Stimulated activated CD4-positive, alpha-beta T cell treated with anti-CD3 and anti-CD28 coated beads, TNF-alpha, amount 100 ng/mL, for 1 hour (primary cell): ENCODE measurements at places on chromosomes 12 and 14.

GRCh38 chr14:86852530-86852929 lies 1140.5 kb downstream of the GALC start:
- DNase-seq: no peak

GRCh38 chr12:3604286-3604685 lies 113.3 kb downstream of the PRMT8 start:
- DNase-seq: no peak

DNA sequence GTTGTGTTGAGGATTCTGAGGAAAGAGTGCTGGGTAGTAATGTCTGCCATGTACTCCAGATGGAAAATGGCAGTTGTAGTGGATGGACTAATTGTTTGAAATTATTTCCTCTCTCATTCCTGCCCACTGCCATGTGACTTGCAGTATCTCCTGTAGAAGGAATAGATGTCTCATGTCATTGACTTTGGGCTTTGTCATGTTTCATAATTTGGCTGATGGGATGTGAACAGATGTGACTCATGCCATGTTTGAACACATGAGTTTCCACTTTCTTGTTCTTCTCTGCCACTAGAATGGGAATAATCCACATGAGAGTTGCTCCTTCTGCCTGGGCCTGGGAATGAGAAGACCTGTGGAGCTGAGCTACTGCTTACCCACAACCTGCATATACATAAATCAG lies 2.4 kb upstream of the CALCOCO1 start:
- DNase-seq: no peak

DNA sequence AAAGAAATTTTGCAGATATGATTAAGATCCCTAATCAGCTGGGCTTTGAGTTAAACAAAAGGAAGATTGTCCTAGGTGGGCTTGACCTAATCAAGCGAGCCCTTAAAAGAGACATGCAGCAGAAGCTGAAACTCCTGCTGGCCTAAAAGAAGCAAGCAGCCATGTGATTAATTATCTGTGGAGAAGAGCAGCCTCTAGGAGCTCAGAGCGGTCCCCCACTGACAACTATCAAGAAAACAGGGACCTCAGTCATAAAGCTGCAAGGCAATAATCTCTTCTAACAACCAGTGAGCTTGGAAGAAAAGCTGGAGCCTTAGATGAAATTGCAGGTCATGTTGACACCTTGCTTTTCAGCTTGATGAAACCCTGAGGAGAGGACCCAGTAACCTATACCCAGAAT lies 288.9 kb upstream of the CLEC14A start:
- no peak for DNase-seq

DNA sequence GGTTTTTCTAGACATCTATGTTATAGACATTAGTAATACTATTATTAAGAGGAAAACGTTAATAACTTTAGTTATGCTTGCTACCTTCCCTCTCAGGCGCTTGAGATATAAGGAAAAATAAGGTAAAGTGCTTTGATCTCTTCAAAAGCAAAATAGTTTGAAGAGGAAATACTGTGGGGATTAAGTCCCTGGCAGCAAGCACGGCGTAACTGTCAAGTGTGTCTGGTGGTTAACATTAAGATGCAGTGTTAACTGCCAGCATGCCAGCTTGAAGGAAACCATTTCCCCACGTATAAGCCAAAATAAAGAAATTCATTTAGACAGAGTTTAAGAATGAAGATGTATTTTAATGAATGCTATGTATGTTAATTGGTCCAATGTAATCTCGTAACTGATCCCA lies 31.8 kb downstream of the PELI2 start:
- no peak for DNase-seq

DNA sequence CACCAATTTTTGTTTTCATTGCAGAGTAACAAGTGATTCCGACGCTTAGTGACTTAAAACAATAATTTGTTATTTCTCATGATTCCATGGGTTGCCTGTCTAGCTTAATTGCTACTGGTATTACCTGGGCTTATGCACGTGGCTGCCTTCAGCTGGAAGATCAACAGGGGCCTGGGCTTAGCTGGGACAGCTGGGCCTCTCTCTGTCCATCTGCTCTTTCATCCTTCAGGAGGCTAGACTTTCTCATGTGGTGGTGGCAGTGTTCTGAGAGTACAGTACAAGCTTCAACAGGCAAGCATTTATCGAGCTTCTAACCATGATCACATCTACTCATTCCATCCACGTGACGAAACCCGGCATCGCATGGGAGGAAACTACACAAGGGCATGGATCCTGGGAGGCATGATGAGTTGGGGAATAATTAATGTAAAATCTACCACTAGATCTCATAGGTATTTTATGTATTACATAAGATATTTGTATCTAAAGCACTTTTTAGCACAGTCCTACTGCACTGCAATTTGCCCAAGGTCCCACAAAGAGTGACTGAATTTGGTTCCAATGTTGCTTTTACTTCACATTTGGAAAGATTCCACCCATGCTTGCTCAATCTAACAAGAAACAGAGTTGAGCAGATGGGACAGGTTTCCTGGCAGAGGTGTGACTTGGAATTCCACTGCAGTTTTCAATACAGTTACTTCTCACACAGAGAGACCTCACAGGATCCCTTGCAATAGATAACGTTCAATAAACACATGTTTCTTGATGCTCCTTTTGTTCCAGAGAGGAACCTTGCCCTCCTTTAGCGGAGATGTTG lies 153.1 kb upstream of the FRMD6 start:
- no peak for DNase-seq

DNA sequence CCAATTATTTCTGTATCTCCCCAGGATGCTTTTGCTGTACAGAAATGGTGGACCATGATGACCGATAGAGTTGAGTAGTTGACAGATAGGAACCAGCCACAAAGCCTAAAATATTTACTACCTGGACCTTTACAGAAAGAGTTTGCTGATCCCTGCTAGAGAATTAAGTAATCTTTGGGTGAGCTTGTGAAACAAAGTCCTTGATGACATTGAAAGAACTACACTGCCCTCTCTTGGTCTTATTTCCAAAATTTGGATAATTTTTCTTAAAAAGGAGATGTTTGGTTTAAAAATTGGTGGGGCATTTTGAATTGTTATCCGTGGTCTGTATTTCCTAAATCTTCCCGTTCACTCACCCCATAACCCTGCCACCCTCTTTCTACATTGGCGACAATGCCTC lies 13.7 kb upstream of the TCTN1 start:
- DNase-seq: no peak

DNA sequence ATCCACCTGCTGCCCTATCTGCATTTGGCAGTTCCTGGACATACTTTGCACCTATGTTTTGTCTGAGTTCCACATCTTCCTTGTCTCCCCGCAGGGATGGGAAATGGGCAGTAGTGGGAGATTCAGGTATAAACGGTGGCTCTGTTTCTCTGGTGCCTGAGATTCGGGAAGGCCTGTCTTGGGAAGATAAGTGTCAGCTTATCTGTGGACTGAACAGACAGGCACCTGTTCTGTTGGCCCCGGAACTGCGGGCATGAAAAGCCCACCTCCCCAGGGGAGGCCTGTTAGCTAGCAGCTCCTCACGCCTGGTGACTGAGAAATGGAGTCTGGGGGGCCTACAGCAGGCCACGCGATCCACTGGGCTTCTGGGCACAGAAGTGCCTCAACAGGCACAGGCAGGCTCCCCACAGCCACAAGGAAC lies 5.8 kb downstream of the PHB2 start:
- no peak for DNase-seq

DNA sequence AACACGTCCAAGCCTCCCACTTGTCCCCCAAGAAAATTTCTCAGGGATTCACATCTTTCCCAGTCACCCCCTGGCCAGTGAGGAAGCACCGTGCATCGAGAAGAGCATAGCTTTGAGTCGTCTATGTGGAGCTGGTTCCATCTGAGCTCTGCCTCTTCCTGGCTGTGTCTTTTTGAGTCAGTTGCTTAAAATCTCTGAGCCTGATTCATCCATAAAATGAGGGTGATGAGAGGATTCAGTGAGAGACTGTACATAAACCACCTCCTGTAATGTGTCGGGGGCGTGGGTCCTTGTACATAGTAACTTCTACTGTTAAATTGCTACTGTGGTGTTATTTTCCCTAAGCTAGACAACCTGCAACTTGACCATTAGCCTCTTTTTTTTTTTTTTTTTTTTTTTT lies 13.8 kb downstream of the CD9 start:
- no peak for DNase-seq

DNA sequence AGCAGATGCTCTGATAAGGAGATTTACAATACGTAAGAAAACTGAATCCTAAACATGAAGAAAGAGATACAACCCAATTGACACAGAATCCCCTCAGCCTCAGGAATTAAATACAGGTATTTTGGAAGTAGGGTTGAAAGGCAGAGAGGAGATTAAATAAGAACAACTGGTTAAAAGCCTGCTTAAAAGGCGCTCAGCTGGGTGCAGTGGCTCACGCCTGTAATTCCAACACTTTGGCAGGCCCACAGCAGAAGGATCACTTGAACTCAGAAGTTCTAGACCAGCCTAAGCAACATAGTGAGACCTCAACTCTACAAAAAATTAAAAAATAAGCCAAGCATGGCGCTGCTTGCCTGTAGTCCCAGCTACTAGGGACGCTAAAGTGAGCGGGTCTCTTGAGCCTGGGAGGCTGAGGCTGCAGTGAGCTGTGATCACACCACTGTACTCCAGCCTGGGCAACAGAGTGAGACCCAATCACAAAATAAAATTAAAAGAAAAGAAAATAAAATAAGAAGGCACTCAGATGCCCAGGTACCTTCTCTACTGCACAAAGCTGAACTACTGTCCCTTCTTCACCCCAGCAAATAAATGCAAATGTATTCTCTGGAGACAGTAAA lies 32.9 kb downstream of the MED13L start:
- no peak for DNase-seq

- DNase-seq: no peak
These were observed 6.5 kb downstream of the SLC22A17 start for GRCh38 chr14:23345987-23346692.

DNA sequence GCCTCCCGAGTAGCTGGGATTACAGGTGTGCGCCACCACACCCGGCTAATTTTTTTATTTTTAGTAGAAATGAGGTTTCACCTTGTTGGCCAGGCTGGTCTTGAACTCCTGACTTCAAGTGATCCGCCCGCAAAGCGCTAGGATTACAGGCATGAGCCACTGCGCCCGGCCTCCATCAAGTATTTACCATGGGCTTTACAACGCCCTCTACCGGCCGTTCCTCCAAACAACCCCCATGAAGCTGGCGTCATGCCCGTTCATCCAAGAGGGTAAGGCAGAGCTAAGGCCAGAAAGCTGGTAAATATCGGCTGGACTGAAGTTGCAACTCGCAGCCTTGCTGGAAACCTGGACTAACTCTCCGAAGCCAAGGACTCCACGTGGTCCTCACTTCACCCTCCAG lies 41.6 kb downstream of the RNF34 start:
- no peak for DNase-seq

GRCh38 chr12:22598141-22598762 lies 26.7 kb upstream of the ETNK1 start:
- DNase-seq: no peak

GRCh38 chr12:100120355-100120754 lies 22.3 kb downstream of the BLTP3B start:
- DNase-seq: no peak

GRCh38 chr12:76587428-76588178 lies 28.0 kb upstream of the OSBPL8 start:
- no peak for DNase-seq

GRCh38 chr14:68300608-68301007 lies 481.0 kb downstream of the RAD51B start:
- no peak for DNase-seq

- DNase-seq: no peak
These were observed 49.9 kb upstream of the PLXNC1 start for GRCh38 chr12:94098466-94098865.

DNA sequence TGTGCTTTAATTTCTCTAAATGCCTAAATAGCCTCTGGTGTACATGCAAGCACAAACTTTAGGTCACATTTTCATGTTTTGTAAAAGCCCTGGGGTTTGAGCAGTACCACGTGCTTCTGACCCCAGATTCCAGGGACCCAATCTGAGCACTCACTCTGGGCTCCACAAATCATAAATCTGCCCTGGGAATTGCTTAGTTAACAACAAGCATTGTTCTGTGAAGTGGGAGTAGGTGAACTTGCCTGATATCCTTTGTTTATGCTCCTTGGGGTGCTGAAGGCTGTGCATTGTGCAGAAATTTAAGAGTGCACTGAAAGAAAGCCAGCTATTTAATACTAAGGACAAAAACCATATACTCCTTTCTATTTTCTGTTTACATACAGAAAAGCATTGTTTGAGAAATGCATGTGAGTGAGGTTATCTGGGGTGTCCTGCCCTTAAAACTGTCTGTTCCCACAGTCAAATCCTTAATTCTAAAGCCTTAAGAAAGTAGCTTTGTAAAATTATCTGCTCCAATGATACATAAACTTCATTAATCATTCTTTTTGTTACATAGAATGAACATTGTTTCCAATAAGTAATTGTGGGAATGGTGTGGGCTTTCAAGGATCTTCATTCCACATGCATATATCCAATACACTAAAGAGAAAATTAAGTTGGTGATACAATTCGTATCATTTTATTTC lies 258.6 kb upstream of the NPAS3 start:
- no peak for DNase-seq

GRCh38 chr14:32627545-32628298 lies 298.6 kb downstream of the AKAP6 start:
- no peak for DNase-seq

- no peak for DNase-seq
These were observed 31.8 kb downstream of the YLPM1 start for GRCh38 chr14:74794947-74795346.

DNA sequence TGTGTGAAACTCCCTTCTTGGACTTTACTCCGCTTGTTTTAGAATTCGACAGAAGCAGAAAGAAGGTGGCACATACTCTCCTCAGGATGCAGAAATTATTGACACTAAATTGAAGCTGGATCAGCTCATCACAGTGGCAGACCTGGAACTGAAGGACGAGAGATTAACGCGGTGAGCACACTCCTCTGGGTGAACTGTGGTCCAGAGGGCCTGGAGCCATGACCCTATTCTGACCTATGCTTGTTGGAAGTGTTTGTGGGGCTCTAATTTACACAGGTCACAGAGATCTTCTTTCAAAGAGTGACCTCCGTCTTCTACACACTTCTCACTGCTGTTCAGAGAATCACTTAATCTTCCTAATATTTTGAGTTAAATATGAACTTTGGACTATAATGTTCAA lies 72.5 kb upstream of the MYF6 start:
- no peak for DNase-seq

- no peak for DNase-seq
These were observed 600.4 kb downstream of the C12orf50 start for GRCh38 chr12:87428701-87429277.

DNA sequence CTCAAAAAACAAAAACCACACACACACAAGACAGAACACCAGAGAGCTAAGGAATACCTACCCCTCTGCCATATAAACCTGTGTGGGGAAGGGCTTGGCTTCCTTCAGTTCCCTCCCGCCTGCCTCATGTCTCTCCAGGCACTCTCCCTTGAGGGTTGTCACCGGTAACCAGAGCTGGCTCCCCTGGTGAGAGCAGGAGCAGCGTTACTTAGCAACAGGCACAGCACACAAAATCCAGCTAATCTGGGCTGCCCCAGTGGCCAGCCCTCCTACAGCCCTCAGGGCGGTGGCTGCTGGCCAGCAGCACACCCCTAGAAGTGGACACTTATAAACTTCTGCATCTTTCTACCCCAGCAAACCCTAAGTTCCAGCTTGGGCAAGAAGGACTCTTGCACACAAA lies 21.6 kb upstream of the NR4A1 start:
- DNase-seq: no peak

GRCh38 chr14:90839024-90839888 lies 23.0 kb upstream of the TTC7B start:
- DNase-seq: no peak
